GM04504 (cell line): ENCODE measurements at places on chromosomes 4 and X.

- no peak for DNase-seq
These were observed 25.8 kb downstream of the OTUD6A start for GRCh38 chrX:70087857-70088630.

DNA sequence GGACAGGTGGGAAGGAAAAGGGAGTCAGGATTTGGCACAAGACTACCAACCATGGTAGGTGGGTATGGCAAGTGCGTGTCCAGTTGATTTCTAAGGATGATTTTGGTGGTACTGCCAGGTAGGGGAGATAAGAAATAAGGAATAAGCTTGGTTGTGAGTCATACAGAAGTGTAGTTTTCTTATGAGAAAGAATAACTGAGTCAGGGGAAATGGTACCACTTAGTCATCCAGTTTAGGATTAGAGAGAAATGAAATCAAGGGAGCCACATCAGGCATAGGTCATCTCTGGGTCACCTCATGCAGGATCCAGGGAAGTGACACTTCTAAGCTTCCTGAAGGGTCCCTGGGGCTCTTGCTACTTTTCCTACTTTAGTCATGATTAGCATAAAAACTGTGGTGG is 107.1 kb upstream of the C1GALT1C1 start:
- DNase-seq: no peak

- no peak for DNase-seq
These were observed 57.7 kb downstream of the ARHGAP10 start for GRCh38 chr4:147789596-147789995.

GRCh38 chr4:65508168-65508567 is 162.1 kb downstream of the EPHA5 start:
- peak; percentile 17 for DNase-seq

- no peak for DNase-seq
These were observed 68.9 kb downstream of the WNK3 start for GRCh38 chrX:54288968-54289367.

DNA sequence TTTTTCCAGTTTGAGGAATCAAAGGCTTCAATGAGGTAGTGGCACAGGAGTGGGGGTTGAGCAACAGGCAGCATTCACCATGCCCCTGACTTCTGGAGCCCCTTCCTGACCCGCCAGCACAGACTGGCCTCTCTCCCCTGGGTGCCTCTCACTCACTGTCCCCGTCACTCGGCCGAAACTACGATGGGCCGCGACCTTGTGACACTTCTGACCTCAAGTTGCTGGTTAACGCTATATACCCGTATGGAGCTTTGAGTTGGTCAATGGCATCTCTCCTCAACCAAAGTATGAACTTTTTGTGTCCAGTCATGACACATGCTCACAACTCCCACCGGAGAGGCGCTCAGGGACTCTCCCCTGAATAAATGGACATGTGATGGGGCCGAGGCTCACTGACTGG is 72.1 kb downstream of the IRF2 start:
- no peak for DNase-seq

DNA sequence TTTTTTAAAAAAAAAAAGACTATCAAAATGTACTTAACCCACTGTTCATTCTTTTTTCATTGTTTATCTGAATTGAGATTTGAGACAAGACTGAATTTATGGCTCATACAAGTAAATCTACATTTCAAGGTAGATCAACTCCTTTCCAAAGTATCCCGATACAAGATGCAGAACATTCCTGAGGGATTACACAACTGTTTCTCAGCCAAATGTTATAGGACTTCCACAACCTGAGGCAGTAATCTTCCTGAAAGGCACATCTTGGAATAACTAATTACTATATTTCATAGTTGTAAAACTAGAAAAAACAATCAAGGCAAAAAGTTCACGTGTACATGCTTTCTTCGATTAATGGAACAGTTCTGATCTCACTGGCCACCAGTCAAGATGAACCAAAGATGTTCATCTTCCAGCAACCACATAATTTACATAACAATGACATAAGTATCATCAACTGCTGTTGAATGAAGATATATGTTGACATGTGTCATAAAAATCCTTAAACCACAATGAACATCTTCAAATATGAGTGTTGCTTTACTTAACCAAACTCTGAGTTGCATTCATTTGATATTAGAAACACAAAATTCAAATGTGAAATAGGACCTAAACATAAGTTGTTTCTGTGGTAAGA is 225.2 kb upstream of the DKK2 start:
- no peak for DNase-seq

GRCh38 chrX:129553619-129554288 is 13.7 kb downstream of the OCRL start:
- DNase-seq: no peak

DNA sequence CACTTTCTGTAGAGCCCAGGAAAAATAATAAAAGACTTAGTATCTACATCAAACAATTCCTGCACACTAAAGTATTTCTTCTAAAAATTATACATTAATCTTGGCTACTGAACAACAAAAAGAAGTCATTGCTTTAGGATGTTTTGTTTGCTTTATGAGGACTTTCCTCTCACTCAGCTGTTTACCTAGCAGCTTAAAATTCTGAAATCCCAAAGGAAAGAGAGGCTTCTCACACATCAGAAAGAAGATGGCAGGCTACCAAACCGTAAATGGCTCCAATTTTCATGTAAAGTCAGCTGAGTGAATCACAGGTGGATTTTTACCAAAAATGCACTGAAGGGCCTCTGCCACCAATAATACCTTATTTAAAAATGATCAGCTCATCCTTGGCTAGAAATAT is 9.0 kb upstream of the TRPC3 start:
- DNase-seq: no peak

- peak; percentile 8 for DNase-seq
These were observed 774 bp downstream of the FAM193A start for GRCh38 chr4:2537011-2537830.

DNA sequence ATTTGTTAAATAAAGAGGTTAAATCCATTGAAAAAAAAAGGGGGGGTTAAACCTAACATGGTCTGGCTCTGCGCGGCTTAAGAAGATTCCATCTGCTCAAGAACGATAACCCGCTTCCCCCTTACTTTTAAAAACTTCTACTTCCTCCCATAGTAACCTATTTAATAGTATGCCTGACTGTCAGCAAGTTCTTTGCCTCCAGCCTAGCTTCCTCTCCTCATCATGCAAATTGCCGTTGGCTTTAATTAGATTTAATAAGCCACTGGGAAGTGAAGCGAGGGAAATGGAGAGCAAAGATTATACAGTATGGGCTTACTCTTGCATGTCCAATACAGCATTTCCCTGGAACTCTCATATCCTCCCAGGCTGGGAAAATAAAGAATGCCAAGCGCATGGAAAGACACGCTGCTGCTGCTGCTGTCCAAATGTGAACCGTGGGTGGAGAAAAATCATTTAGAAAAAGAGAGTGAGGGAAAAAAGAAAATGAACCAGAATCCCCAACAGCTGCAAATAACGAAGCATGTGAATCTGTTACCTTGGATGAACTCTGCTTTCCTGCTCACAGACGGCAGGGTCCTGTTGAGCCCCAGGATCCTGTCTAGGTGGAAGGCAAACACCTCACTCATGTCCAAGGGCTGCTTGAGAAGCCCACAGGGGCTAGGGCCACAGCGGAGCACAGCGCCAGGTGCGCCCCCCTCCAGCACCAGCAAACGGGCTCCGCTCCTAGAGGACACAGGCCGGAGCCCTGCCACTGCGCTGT is 2.7 kb downstream of the GASK1B start:
- DNase-seq: no peak

- DNase-seq: no peak
These were observed 271.3 kb upstream of the FAT4 start for GRCh38 chr4:125043486-125043885.

DNA sequence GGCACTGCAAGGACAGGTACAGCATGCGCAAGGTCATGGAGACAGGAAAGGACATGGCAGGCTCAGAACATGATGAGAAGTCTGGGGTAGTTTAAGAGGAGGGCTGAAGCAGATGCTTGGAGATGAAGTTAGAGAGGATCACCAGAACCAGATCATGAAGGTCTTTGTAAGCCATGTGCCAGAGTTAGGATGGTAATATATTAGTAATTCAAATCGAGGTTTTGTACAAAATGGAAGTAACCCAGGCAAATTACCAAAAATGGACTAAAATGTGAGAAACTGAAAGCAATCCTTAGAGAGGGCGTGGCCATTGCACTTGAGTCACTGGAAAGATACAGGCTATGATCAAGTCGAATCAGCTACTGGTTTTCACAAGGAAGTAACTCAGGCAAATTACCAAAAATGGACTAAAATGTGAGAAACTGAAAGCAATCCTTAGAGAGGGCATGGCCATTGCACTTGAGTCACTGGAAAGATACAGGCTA is 13.5 kb downstream of the RXFP1 start:
- DNase-seq: peak; percentile 11

GRCh38 chr4:9946170-9946569 is 75.1 kb downstream of the SLC2A9 start:
- DNase-seq: no peak

DNA sequence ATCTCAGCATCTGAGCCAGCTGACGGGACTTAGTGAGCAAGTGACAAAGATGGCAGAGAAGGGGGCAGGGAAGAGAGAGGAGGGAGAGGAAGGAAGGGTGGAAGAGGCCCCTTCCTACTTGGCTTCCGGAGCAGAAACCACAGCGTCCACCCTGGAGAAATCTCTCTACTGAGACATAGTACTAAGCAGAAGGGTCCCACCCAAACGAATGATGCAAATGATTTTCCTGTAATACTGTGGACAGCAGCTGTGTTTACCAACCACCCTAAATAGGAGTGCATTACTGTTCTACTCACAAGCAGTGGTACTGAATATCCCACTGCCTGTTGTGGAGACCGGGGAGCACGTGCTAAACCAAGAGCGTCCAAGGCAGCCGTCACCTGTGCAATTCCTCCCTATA is 29.4 kb downstream of the DTHD1 start:
- no peak for DNase-seq

- DNase-seq: no peak
These were observed 328.5 kb downstream of the PPP3CA start for GRCh38 chr4:101018836-101019235.

DNA sequence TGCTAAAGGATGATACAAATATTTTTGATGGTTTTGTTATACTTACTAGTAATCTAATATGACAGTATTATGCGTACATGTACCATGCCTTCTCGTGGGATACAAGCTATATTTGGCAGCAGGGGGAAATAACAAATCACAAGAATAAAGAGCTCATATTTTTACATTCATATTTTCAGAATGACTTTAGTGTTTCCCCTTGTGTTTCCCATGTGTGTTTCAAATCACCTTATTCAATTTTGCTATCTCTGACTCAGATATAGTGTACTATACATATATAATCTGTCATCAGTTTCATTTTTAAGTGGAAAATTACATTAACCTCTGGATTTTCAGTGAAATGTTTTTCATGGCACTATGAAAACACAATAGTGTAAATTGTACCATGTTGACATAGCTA is 146.8 kb downstream of the RPA4 start:
- DNase-seq: no peak

DNA sequence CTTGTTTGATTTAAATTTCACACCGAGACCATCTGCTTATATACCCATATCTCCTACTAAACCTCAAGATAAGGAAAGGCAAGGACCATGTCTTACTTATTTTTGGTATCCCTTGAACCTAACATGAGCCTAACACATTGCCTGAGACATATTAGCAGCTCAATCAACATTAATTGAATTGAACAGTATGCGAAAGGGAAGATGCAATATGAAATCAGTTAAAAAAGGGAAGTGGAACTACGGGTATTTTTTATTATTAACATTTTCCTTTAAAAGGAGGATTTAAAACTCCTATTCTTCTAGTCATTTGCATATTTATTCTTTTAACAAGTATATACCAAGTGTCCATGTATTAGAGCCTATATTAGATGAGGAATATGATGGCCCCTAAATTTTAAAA is 197.0 kb downstream of the CAMK2D start:
- no peak for DNase-seq
